Caco-2 (cell line): ENCODE measurements at places on chromosomes 2 and 18. TPM values are rescaled to one million over a fixed set of nuclear protein-coding genes. Genes with fewer than 3 reads are reported as not detected.

DNA sequence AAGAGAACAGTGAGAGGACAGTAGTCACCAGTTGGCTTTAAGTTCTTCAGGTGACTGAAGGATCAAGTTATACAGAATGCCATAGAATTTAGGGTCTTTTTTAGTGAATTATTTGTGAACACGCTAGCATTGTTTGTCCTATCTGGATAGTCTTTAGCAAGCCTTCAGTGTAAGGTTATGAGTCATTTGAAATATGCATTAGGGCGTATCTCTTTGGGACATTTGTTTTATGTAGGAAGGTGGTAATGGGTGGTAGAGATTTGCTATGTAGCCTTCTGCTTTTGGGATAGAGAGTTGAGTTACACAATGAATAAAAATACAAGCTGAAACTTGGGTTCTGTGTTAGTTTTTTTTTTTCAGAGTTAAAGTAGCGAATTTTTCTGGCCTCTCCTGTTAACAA is 13.0 kb downstream of the ACTR2 start:
- DNase-seq, result no peak
- no peaks in the 10 kb centered on the region for H3K36me3 ChIP-seq
- no peak overlapping the region for H3K4me3 ChIP-seq
- H3K4me1 ChIP-seq, result no peaks in the 10 kb centered on the region

- no peak for DNase-seq
- H3K27ac ChIP-seq, result no peak overlapping the region
- no peak overlapping the region for H3K4me3 ChIP-seq
- no peaks in the 10 kb centered on the region for H3K4me1 ChIP-seq
- no peaks in the 10 kb centered on the region for H3K36me3 ChIP-seq
Observed at GRCh38 chr2:147150241-147150635, 694.6 kb upstream of the ACVR2A start.

GRCh38 chr18:44801781-44802180 is 121.1 kb downstream of the SETBP1 start:
- peaks cover 57% of the 10 kb centered on the region for H3K4me1 ChIP-seq
- no peaks in the 10 kb centered on the region for H3K27me3 ChIP-seq
- no peak for DNase-seq
- H3K36me3 ChIP-seq, result no peaks in the 10 kb centered on the region

DNA sequence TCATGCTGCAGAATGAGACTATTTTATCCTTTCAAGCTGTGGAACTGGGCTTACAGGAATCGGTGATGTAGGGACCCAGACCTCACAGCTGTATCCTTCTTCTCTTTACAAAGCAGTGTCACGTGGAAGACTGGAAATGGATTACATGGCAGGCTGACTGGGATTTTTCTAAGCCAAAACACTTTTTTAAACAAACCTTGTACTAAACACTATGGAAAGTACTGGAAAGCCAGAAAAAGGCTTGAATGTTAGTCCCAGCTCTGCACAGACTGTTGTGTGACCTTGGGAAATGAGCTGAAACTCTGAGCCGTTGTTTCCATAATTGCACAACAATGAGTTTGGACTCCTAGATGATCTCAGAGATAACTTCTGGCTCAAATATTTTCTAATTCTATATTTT is 7.6 kb upstream of the ADAM23 start:
- DNase-seq, result no peak
- no peak overlapping the region for H3K27ac ChIP-seq
- H3K27me3 ChIP-seq, result no peaks in the 10 kb centered on the region
- H3K4me1 ChIP-seq, result no peaks in the 10 kb centered on the region; the same call in 1 of the 2 replicates

- H3K4me1 ChIP-seq, result no peaks in the 10 kb centered on the region
- no peaks in the 10 kb centered on the region for H3K27me3 ChIP-seq
Observed at GRCh38 chr18:75344615-75345014, 82.9 kb downstream of the SMIM21 start.

Gene PLCL1
- total RNA-seq, result 1.6 TPM in 2 replicates

Gene MMADHC
- 125 and 132 TPM in 2 replicates for total RNA-seq

DNA sequence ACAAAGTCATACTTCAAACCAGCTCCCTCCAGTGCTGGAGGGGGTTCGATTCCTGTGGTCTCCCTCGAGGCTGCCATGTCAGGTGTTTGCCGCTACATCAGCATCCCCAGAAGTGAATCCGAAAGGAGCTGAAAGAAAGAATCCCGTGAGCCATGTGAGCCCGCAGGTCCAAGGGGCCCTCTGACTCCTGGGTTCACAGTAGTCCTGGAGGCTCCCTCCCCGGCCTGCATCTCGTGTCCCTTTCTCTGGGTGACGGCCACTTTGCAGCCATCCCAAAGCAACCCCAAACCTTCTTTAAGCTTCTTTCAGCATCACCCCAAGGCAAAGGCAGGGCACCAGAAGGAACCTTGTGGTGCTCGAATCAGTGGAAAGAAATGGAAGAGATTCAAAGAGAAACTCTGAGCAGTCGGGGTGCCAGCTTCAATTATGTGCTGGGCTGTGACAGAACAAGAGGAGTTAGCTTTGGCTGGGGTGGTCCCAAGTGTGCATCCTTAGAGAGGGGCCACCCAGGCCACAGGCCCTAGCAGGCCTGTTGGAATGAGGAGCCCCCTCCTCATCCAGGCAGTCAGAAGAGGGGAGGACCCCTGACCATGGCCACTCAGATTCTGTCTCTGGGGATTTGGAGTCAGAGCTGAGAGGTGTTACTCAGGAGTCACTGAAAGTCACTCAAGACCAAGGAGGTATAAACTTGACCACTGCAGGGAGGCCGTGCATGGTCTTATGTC is 59.7 kb downstream of the CIB4 start:
- H3K27me3 ChIP-seq, result peaks cover 2% of the 10 kb centered on the region; the same call in 1 of the 2 replicates
- H3K4me3 ChIP-seq, result no peak overlapping the region
- no peaks in the 10 kb centered on the region for H3K36me3 ChIP-seq
- peaks cover 9% of the 10 kb centered on the region; the same call in 1 of the 2 replicates for H3K4me1 ChIP-seq
- H3K27ac ChIP-seq, result no peak overlapping the region

Gene CNDP1
- 0.48 TPM in 1 of 2 replicates, not detected in the other for total RNA-seq

GRCh38 chr2:10265329-10266132 is 37.2 kb upstream of the HPCAL1 start:
- H3K36me3 ChIP-seq, result no peaks in the 10 kb centered on the region
- H3K27ac ChIP-seq, result no peak overlapping the region
- H3K4me3 ChIP-seq, result no peak overlapping the region
- H3K4me1 ChIP-seq, result peaks cover 8% of the 10 kb centered on the region
- no peaks in the 10 kb centered on the region for H3K27me3 ChIP-seq

GRCh38 chr2:233125455-233126065 is 65.4 kb downstream of the INPP5D start:
- no peak overlapping the region for H3K4me3 ChIP-seq
- H3K27ac ChIP-seq, result no peak overlapping the region
- H3K36me3 ChIP-seq, result no peaks in the 10 kb centered on the region

DNA sequence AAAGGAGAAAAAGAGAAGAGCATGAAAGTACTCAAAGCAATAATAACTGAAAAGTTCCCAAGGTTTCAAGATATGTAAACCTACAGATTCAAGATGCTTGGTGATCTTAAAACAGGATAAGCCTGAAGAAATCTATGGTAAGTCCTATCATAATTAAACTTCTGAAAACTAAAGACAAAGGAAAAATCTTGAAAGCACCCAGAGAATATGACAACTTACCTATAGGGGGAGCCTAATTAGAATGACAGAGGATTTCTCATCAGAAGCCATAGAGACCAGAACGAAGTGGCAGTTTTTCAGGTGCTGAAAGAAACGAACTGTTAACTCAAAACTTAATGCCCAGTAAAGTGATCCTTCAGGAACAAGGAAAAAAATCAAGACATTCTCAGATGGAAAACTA is 59.7 kb downstream of the XDH start:
- H3K27me3 ChIP-seq, result no peaks in the 10 kb centered on the region
- H3K4me3 ChIP-seq, result no peak overlapping the region
- H3K36me3 ChIP-seq, result no peaks in the 10 kb centered on the region
- no peak for DNase-seq

Gene CCL20
- total RNA-seq, result 2.8 and 3.5 TPM in 2 replicates

Gene SERPINB3
- total RNA-seq, result not detected in 2 replicates

Gene CD8A
- 1.5 and 1.6 TPM in 2 replicates for total RNA-seq

Gene MEX3C
- 44.8 and 47.0 TPM in 2 replicates for total RNA-seq

Gene C2orf72
- total RNA-seq, result 90.5 and 105 TPM in 2 replicates

DNA sequence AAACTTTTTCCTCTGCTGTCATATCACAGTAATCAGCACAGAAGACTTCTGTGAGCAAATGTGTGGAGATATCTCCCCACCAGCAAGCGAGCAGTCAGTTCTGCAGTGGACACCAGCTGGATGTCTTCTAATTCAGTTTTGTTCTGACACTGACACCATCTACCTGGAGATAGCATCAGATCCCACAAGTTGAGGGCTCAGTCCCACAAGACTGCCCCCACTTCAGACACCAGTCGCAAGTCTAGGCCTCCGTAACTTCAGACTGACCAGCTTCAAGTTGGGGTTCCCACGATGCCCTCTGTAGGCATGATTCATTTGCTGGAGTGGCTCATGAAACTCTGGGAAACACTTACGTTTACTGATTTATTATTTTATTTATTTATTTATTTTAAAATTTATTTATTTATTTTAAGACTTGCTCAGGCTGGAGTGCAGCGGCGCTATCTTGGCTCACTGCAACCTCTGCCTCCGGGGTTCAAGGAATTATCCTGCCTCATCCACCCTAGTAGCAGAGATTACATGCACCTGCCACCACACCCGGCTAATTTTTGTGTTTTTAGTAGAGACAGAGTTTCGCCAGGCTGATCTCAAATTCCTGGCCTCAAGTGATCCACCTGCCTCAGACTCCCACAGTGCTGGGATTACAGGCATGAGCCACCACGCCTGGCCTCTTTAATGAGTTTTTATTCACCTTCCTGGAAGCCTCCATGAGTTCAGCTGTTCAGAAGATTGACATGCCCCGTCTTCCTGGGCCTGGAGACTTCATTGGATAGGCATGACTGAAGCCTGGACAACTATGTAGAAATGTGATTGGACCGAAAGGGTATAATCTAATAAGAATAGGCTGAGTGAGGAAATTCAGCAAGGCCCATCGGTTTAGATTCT is 55.7 kb downstream of the PAPOLG start:
- H3K36me3 ChIP-seq, result no peaks in the 10 kb centered on the region
- H3K4me3 ChIP-seq, result no peak overlapping the region
- H3K27me3 ChIP-seq, result no peaks in the 10 kb centered on the region
- no peak overlapping the region for H3K27ac ChIP-seq
- H3K4me1 ChIP-seq, result no peaks in the 10 kb centered on the region

Gene TNFRSF11A
- total RNA-seq, result 0.16 TPM in 2 replicates

Gene DNER
- not detected in 2 replicates for total RNA-seq

DNA sequence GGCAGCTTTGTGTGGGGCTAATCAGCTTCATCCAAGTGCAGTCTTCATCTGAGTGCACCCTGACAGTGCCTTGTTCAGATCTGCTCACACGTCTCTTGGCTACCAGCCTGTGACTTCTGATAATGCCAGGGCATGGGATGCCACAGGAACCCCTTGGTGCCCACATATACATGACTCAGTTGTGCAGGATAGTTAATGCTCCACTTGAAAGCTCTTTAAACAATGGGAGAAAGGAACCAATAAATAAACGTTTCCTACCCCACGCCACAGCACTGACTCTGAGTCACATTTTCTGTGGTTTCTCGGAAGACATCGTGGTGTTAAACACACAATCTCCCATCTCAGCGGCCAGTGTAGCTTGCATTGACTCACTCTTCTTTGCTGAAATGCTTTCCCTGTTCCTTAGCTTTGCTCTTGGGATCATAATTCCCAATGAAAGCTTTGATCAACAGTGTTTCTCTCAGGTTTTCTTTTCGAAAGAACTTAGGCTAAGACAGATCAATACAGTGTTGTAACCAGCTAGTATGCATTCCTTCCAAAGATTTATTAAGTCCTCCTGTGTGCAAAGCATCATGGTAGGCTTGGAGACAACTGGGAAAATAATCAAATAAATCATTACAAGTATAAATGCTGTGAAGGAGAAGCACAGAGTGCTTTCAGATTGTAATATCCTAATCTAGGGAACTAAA is 142.0 kb downstream of the COPS8 start:
- no peaks in the 10 kb centered on the region for H3K4me1 ChIP-seq
- no peak overlapping the region for H3K27ac ChIP-seq
- H3K36me3 ChIP-seq, result no peaks in the 10 kb centered on the region
- H3K4me3 ChIP-seq, result no peak overlapping the region
- no peaks in the 10 kb centered on the region for H3K27me3 ChIP-seq

DNA sequence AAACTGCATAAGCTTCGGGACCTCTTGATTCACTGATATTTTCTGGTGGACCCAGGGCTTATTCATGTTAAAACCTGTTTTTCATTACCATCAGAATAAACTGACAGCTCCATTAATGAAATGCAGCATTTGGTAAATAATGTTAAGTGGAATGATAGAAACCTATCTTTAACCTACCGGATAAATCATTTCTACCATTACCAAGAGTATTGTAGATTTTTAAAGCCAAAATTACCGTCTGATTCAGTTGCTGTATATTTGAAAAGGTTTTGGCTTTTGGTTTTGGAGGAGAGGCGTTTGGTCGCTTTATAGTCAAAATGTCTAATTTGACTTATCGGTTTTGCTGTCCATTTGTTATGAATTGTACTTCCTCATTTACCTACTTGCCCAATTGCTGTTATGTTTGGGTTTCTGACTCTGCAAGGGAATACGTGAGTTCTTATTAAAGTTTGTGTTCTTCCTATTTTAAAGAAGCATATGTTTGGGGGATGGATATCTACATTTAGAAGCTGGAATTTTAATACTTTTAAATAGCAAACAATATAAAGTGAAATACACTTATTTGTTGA is 1.0 kb upstream of the CUL3 start:
- no peaks in the 10 kb centered on the region for H3K4me1 ChIP-seq
- no peaks in the 10 kb centered on the region for H3K36me3 ChIP-seq
- H3K27me3 ChIP-seq, result no peaks in the 10 kb centered on the region
- DNase-seq, result no peak
- peak overlapping the region; percentile 88 for H3K27ac ChIP-seq

Gene TMEM37
- total RNA-seq, result 13.8 and 15.8 TPM in 2 replicates

DNA sequence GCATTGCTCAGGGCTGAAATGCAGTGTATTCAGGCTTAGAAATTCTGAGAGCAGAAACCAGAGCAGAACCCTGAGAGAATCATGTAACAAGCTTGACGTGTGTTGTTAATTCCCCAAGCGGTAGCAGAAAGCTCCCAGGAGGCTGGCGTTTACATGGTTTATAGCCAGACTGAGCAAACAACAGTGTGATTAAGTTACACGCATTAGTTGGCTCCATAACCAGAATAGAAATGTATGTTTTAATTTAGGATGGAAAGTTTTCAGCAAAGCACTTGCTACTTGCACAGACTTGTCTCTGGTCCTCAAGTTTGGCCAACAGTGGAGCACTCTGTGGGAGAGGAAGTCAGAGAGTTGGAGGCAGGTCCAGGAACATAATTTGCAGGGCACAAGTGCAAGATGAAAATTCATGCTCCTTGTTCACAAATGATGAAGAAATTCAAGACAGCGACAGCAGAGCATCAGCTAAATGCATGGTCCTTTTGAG is 69.3 kb downstream of the MAPK4 start:
- DNase-seq, result no peak
- H3K4me3 ChIP-seq, result no peak overlapping the region
- no peaks in the 10 kb centered on the region for H3K4me1 ChIP-seq
- H3K27ac ChIP-seq, result no peak overlapping the region

GRCh38 chr2:144894612-144895599 is 375.0 kb upstream of the ZEB2 start:
- no peak overlapping the region for H3K4me3 ChIP-seq
- H3K27ac ChIP-seq, result no peak overlapping the region
- no peaks in the 10 kb centered on the region for H3K27me3 ChIP-seq
- DNase-seq, result no peak
- H3K4me1 ChIP-seq, result no peaks in the 10 kb centered on the region
